Fibroblast of gingiva (primary cell): ENCODE measurements at places on chromosomes 3 and 15.

DNA sequence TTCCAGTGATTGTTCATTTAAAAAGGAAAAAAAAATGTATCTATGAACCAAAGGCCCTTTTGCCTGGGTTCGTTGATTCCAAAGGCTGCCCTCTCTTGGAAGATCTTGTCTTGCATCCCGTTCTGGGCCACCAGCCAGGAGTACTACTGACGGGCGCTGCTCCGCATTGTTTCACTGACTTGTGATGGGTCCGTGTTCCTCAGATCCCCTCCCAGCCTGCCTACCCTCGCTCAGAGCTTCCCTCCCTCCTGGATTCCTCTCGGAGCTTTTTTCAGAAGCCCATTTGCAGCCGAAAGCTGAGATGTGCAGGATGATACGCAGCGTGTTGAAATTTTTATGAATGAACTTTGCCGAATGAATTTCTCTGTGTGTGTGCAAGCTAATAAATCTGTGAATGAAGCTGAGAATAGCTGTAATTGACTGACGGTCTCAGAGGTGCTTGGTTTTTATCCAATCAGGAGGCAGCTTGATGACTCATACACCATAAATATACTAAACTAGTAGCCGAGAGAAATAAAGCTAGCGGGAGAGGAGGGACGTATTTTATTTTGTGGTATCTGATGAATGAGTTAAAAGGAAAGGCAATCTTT is at the start of gene SHC4:
Gene SHC4, minus strand, starts transcription at position 396 of the 590 bp plus-strand sequence. CDS start 904 bp downstream, outside the sequence.
- DNase-seq: peak; percentile 74

DNA sequence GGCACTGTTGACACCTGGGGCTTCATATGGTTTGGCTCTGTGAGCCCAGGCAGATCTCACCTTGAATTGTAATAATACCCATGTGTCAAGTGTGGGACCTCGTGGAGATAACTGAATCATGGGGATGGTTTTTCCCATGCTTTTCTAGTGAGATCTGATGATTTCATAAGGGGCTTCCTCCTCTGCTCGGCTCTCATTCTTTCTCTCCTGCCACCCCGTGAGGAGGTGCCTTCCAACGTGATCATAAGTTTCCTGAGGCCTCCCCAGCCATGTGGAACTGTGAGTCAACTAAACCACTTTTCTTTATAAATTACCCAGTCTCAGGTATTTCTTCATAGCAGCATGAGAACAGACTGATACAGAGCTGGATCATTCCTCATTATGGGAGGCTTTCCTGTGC is 655.9 kb upstream of the ADAMTS9 start:
- no peak for DNase-seq

GRCh38 chr3:52006017-52006819 is 10.5 kb upstream of the RPL29 start:
- no peak for DNase-seq

DNA sequence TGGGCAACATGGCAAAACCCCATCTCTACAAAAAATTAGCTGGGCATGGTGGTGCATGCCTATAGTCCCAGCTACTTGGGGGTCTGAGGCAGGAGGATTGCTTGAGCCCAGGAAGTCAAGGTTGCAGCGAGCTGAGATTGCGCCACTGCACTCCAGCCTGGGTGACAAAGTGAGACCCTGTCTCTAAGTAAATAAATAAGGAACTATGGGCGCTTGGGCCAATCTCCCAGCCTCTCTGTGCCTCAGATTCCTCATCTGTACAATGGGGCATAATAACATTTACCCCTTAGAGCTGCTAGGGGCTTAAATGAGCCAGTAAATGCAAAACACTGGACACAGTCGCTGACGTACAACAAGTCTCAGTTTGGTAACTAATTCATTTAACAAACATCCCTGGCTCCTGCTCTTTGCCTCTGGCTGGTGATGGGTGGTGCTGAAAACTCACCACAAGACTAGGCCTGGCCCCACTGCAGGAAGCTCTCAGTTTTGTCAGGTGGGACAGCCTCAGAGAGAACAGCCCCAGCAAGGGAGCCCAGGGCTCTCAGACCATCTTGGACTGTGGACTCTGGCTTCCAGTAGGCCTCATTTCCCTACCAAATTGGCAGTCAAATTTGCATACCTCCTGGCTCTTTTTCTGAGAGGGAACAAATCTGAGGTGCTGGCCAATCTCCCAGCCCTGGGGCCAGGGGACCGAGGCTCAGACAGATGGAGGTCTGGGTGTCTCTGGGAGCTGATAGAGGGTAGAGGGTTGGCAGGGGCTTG is 6.4 kb upstream of the TBC1D2B start:
- no peak for DNase-seq

GRCh38 chr15:38680775-38681174 is 116.2 kb upstream of the RASGRP1 start:
- DNase-seq: no peak

DNA sequence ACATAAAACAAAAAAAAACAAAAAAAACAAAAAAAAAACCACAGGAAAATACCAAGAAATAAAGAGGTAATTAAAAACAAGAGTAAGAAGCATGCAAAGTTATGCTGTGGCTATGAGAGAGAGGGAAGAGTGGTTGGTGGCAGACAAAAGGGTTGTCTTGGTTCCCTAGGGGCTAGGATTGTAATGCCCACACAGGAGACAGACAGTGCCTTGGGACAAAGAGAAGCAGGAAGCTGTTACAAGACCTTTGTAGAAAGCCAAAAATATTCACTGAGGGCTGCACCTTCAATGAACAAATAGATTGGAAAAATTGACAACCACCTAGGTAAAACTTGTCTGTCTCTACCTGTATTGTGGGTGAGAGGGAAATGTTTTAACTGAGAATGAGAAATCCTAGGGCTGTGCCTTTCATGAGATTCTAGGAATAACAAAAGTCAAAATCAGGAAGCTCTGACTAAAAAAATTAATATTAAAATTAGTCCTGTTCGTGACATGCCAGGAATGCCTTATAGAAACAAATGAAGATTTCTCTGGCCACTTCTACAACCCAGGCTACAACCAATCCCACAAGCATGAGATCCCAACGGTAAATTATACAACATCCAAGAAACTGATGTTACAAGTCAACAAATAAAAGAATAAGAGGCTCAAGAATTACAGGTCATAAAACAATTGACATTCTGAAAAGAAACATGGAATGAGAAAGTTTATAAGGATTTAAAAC is 45.0 kb upstream of the PRICKLE2 start:
- no peak for DNase-seq

DNA sequence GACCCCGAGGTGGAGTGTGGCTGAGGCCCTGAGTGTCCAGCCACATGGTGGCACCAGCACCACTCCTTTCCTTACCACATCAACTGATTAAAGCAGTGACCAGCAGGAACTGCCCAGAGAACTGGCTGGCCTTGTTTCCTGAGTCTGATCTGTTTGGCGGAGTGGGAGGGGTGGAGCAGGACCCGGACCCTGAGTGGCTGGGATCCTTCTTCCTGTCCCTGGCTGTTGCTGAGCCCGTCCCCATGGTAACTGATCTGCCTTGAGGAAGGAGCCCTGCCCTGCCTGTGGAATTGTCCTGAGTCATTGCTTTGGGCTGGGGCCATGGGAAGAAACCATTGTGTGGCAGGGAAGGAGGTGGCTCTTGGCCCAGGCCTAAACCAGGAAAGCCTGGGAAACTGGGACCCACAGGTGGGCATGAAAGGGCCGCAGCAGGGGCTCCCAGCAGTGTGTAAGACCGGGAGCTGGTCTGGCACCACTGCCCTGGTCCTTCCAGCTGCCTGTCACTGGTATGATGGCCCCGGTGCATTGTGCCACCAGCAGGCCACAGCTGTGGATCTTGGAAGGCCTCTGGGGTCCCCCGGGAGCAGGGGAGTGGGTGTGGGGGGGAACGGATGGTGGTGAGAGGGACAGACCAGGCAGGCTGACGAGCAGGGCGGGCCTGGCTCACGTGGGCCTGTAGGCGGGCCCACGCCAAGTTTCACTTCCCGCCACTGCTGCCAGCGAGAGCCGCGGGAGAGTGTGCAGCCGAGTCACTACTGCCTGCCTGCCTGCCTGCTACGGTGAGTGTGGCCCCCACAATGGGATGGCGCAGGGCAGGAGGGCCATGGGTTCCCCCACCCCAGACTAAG is 19.2 kb downstream of the ATRIP start:
- DNase-seq: peak; percentile 100

- no peak for DNase-seq
Measured at GRCh38 chr3:33694944-33695343, 23.1 kb downstream of the CLASP2 start.

DNA sequence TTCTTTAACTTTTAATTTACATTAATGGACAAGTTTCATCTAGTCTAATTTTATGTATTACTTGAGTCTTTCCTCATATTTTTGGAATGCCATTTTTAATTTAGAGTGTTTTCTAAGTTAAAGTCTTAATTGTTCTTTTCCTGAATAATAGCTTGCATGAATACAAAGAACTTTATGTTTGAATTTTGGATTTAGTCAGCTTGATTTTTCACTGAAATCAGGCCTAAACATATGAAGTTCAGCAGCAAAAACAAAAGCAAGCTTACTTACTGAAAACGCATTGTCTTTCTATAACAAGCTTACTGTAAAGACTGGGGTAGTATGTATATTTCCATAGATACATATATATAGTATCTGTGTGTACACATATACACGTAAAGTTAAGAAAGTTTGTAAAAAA is 126.0 kb downstream of the ZBTB20 start:
- DNase-seq: no peak

DNA sequence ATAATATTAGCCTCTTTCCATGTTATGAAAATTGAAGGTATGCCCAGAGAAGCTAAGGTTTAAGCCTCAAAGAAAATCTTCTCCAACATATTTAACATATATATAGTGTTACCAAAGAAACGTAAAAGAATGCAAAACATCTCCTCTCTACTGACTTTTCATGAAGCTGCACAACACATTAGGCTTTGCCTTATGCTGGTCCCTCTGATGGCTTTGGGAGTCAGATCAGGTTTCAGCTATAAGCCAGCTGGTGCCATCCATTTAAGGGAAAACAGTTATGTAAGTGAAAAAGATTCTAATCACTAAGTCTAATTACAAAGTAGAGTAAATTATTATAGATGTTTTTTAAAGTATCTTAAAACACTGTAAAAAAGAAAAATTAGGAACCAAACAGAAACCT is 410.5 kb downstream of the LSAMP start:
- no peak for DNase-seq

DNA sequence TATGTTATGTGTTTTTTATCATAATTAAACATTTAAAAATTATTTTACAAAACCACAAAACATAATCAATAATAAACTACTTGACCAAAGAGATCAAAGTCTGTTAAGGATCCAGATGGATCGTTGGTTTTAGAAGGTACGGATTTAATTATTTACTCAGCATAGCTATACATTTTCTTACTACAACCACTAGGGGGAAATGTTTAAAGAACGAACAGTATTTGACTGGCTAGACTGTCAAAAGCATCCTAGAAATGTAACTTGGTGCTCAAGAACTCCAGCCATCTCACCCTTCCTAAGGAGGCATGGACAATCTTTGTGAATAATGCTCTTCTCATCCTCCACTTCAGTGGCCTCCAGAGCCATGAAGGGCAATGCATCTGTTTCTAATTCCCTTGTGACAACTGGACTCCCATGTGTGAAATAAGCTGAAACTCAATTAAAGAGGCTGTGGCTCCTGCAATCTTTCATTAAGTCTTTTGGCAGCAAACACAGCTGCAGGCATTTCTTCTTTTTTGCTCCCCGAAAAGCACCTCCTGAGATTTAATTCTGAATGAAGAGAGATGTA is 94.7 kb upstream of the TUSC7 start:
- DNase-seq: no peak

DNA sequence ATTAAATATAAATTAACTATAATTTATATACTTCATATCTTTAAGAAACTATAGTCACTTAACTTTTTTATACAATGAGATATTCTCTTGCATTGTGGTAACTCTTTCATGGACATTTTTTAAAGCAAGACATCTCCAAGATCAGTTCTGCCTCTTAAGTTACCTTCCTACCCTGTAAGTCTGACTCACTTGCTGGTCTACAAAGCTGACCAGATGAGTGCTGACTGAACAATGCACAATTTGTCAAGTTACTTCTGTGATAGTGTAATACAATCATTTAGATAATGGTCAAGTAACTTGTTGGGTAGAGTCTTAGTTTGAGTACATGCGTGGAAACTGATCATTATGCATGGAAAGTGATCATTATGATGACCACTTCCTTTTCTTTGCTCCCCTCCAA is 145.9 kb downstream of the MEIS2 start:
- DNase-seq: no peak

DNA sequence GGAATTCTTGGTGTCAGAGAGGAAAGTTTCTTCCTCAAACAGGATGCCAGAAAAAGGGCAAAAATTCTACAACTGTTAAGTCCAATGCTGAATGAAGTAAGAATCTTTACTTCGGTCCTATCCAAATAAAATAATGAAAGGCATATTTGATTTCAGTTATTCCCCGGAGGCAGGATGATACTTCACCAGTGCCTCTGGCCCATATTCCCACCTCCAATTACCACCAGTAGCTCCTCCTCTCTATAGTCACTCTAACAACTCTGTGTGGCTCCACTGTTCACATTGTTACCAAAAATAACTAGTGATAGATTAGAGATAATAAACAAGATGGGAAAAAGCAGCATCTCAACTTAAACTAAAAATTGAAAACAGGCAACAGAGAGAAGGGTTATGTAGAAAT is 20.7 kb downstream of the MAP1A start:
- peak; percentile 88 for DNase-seq

GRCh38 chr3:26653811-26654425 is 31.3 kb downstream of the LRRC3B start:
- DNase-seq: no peak

DNA sequence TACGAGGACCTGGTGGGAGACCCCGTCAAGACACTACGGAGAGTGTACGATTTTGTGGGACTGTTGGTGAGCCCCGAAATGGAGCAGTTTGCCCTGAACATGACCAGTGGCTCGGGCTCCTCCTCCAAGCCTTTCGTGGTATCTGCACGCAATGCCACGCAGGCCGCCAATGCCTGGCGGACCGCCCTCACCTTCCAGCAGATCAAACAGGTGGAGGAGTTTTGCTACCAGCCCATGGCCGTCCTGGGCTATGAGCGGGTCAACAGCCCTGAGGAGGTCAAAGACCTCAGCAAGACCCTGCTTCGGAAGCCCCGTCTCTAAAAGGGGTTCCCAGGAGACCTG is 2.5 kb downstream of the CHST2 start:
- no peak for DNase-seq

DNA sequence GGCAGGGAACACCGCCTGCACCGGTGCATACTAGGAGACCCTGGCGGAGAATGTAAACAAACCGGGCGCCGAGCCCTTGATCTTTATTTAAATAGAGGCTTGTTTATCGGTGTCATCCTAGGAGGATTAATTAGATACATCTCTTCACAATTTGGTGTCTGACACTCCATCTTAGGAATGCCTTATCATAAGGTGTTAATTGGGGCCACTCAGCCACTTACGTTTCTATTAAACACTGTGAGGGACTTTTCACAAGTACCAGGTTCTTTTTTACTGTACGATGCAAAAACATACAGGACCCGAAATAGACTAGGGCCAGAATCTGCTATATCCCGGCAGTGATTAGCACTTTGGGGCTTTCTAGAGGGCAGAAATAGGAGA is 8.0 kb downstream of the EOMES start:
- no peak for DNase-seq

GRCh38 chr3:126134219-126134975 is 46.0 kb downstream of the ALDH1L1 start:
- peak; percentile 25 for DNase-seq
